ENCODE measurements at places on chromosomes 3 and 15.

- no peak for DNase-seq
Measured at GRCh38 chr3:23767546-23767945, 38.2 kb upstream of the UBE2E1 start.

GRCh38 chr15:74635228-74635627 lies 19.6 kb downstream of the CLK3 start:
- peak; percentile 74 for DNase-seq

DNA sequence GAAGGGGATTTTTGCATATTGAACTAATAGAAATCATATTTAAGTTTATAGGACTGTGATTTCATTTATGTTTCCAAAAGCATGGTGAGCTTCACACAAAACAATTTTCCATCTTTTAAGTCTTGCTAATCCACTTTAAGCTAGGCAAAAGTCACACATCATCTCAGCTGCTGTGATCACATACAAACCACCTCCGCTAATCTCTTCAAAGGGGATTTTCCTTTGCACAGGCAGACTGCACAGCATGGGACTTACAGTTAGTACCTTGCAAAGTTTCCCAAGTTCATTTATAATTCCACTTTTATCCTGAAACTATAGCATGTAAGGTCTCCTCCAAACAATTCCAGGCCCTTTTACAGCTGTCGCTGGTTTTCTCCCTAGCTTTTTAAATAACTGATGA lies 225.1 kb upstream of the CNTN3 start:
- no peak for DNase-seq

GRCh38 chr3:185134509-185134908 lies 18.4 kb downstream of the C3orf70 start:
- no peak for DNase-seq

DNA sequence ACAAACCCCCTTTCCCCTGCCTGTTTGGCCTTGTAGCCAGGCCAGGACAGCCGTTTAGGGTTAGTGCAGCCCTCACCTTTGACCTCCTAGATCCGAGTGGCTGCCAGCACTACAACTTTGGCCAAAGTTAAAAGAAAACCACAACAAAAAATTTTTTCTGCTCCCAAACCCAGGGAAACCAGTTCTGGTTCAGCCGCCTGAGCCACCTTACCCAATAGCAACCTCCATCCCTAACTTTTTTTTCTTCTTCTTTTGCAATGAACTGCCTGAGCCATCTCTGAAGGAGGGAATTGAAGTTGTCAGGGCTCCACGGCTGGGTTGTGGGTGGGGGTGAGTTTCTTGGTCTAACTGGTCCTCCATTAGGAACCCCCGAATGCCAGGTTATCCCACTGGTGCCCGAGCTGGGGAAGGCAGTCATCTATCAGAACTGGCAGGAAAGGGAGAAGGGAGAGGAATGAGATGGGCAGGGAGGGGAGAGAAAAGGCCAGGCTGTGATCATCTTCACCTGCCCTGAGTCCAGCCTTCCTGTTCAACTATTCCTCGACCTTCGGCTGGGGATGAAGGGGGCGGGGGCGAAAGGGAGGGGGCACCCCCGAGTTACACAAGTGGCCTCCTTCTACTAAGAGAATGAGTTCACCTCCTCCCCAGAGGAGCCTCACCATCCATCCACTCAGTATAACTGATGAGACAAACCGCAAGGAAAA lies 6.2 kb upstream of the NR2F2 start:
- no peak for DNase-seq

GRCh38 chr15:67401336-67401735 lies 119.6 kb upstream of the C15orf61 start:
- no peak for DNase-seq

DNA sequence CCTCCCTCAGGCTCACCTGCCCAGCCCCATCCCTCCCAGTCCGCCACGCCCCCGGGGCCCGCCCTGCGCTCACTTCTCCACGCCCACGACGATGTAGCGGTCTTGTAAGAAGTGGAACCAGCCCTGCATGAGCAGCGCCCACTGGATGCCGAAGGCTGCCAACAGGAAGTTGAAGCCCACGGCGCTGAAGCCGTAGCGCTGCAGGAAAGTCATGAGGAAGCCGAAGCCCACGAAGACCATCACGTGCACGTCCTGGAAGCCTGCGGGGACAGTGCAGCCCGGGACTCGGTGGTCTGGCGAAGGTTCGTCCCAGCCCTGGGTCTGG lies 9.7 kb downstream of the RHCG start:
- no peak for DNase-seq

GRCh38 chr3:83873550-83873949 lies 1085.2 kb upstream of the CADM2 start:
- no peak for DNase-seq
